ENCODE measurements at places on chromosomes 4 and X.

GRCh38 chrX:118220509-118220908 lies 103.9 kb upstream of the KLHL13 start:
- DNase-seq = no peak

GRCh38 chrX:120726294-120726693 lies 96.4 kb upstream of the C1GALT1C1 start:
- no peak for DNase-seq

DNA sequence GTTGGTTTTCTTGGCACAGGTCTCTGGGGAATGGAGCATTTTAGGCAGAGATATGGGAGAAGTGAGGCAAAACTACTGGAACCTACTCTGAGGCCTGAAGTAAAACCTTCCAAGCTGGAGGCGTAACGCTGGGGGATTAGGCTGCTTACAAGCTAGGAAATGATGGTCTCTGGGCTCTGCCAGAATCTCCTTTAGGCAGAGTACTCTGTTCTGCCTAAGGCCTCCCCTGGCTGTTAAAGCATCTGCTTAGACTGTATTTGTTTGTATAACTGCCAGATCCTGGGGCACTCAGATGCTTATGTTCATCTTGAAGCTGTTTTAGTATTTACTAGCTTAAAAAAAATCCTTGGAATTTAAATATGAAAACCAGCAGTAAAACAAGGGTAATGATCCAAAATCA lies 822.2 kb downstream of the RPA4 start:
- DNase-seq = no peak

DNA sequence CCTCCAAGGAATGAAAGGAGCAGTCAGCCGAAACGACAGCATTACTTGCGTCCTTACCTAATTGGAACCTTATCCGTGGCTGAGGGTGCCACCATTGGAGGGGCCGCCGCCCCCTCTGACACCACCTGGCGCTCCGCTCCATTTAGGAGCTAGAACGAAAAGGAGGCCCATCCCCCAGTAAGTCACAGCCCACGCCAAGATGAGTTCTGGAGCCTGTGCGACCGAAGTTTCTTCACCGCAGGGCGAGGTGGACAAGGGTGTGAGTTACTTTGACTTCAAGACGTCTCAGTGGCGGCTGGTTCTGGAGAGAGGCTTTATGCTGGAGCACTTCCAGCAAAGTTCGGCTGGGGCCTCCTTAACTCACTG lies 729 bp upstream of the IRF2 start:
- no peak for DNase-seq
